ENCODE measurements at places on chromosomes 3 and 15.

GRCh38 chr3:129371041-129371826 lies 57.2 kb downstream of the EFCAB12 start:
- DNase-seq, result no peak

DNA sequence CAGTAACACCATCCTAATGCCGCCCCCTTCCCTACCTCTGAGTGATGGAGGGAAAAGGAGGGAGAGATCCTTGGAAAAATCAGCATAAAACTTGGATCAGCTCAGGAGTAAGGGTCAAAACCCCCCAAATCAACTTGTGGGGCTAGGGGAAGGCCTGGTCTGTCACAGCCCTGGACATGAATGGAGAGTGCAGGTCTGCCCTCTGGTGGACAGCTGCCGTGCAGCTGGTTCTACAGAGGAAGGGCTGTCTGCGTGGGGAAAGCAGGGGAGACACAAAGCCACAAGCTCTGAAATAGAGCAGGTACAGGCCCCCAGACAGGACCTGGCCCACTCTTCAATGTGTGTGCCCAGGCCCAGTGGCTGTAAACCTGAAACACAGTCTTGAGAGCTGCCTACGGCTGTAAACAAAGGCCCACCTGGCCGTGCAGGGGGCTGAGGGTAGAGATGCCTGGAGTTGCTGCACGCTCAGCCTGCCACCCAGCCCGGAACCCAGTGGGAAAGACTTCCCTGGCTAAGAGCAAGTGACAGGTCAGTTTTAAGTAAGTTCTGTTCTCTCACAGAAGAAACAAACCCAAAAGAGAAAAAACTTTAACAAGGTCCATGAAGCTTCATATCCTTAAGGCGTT lies 16.4 kb downstream of the CLK3 start:
- DNase-seq, result peak; percentile 29

DNA sequence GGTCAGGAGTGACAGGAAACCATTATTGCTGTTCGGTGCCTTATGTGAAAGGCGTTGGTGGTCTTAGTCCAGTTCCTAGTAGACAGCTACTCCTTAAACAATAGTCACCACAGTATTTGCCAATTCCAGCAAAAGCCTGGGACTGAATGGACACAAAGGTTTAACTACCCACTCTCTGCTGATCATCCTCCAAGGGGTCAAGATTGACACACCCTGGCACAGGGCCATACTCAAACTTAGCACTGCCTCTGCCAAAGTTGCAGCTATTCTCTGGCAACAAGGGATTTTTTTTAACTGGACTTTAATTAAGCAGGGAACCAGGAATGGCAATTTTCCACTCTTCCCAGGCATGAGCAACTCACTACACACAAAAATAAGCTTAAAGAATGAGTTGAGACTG lies 193.9 kb downstream of the NLGN1 start:
- DNase-seq, result no peak

DNA sequence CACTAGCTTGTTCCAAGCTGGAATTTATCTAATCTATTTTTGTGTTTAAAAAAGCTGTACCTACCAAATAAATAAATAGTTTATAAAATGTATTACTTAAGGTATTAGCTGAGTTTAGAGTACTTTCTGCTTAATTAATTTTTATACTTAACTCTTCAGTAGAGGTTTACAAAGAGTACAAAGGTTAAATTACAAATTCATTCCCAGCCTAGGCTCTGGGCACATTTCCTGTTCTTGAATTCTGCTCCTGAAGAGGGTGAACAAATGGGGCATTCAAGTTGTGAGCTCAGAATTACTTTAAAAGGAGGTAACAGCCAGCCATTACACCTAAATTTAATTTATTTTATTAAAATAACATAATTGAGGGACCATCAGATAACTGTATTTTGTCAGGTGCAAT lies 26.4 kb downstream of the MKRN2 start:
- DNase-seq, result no peak

GRCh38 chr3:46737329-46737731 lies 19.7 kb upstream of the PRSS50 start:
- DNase-seq, result no peak

All from fibroblast of gingiva (primary cell).